ENCODE measurements at places on chromosomes 7 and 10.

GRCh38 chr7:55557666-55558188 lies 14.6 kb downstream of the VOPP1 start:
- no peak for DNase-seq

DNA sequence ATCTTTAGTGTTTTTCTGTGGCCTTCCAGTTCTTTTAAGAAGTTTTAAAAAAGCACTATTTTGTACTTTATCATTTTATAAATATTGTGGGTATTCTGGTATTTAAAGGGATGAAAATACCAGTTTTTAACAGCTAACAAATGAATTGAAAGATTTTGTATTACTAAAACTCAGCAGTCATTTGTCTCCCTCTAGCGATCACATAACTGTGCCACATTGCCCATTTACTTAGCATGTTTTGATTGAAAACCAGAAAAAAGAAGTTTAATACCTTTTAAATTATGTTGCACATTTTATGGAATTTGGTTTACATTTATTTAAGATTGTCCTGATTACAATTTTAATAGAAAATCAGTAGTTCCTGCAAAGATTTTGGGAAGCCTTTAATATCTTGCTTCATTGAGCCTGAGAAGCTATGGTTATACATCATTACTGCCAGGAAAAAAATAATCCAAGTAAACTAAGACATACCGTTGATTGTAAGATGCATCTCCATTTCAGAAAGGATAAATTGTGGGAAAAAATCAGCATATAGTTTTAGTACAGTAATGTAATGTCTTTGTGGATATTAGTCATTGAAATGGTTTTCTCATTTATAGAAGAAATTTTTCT lies 34.9 kb downstream of the TAX1BP1 start:
- no peak for DNase-seq

GRCh38 chr10:104777086-104777799 lies 136.2 kb downstream of the SORCS3 start:
- no peak for DNase-seq

- DNase-seq = no peak
These were observed 86.3 kb downstream of the PRKCQ start for GRCh38 chr10:6493521-6494441.

- no peak for DNase-seq
These were observed 81.6 kb upstream of the SAMD8 start for GRCh38 chr10:75029857-75030256.

GRCh38 chr7:90551036-90551435 lies 45.1 kb upstream of the CDK14 start:
- no peak for DNase-seq

DNA sequence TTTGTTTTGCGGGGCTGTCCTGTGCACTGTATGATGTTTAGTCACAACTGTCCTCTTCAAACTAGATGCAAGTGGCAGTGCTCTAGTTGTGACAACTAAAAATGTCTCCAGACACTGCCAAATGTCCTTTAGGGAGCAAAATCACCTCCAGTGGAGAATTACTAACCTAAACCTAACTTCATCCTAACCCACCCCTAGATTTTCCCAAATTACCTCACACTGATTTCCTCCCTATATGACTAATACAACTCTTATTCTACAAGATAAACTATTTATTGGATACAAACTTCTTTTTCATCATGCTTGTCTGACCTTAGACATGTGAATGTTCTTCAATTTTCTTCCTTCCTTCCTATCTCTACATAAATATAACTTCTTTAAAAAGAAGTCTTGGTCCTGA lies 26.4 kb downstream of the PNPLA8 start:
- DNase-seq = no peak

DNA sequence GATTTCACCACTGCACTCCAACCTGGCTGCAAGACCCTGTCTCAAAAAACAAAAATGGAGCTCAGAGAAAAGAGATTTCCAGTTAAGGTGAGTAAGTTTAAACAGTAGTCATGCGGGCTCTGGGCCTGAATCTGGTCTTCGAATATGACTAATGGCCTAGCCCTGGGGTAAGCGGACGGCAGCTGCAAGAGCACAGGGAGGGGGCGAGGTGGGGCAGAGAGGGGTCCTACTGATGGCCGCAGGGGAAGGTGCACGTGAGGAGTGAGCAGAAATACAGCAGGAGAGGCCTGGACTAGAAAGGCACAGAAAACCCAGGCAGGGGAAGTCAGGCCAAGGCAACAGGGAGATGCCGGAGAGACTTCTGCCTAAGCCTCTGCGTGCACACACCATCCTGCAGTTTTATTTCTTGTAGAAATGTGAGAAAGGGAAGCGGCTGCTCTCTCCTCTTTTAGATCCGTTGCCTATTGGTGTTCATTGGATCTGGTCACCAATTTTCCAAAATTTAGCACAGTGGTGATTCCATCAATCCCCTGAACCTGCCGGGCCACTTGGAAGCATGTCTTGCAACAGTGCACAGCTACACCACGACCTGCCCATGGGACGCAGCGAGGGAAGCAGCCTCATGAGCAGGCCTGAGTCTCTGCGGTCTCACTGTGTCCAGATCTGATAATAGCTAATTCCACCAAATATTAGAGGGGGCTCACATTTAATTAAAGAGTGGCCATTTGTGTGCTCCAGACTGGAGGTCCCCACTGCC lies 139.0 kb downstream of the PAXIP1 start:
- DNase-seq = no peak

DNA sequence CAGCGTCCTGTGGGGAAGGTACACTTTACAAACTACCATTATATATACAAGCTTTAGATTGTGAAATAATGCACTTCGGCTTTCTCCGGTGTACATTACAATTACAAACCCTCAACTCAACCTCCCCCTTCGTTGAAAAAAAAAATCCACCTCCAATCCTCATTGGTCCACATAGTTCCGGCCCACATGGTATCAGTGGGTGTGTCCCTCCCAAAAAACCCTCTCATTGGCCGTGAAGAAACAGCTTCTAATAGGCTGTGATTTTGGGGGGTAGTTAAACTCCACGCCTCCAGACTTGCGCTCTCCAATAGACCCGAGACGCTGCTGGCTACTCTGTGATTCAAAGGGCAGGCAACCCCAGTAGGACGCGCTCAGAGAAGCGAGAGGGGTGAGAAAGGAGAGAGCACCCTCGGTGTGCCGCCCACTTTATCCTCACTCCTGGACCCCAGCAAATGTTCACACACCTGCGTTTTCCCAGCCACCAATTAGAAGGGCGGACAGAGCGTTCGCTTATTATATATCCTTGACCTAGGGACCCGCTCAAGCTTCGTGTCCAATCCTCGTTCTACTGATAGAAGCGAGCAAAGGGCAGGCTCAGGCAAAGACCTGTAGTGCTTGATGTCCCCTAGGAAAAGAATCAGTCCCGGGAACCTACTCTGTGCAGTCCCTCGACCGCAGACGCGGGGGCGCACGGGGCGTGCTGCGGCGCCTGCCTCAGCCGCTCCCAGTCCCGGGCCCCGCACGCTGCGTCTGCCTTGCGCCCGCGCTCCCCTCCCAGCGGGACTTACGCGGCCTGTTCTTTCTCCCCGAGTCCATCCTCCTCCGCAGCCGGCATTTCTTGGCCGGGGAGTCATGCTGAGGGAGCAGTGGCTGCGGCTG lies 991 bp downstream of the PANK1 start:
- DNase-seq = peak; percentile 26

GRCh38 chr10:9957351-9957750 lies 1060.3 kb upstream of the CELF2 start:
- no peak for DNase-seq

GRCh38 chr7:22587322-22587721 lies 87.3 kb upstream of the STEAP1B start:
- no peak for DNase-seq

DNA sequence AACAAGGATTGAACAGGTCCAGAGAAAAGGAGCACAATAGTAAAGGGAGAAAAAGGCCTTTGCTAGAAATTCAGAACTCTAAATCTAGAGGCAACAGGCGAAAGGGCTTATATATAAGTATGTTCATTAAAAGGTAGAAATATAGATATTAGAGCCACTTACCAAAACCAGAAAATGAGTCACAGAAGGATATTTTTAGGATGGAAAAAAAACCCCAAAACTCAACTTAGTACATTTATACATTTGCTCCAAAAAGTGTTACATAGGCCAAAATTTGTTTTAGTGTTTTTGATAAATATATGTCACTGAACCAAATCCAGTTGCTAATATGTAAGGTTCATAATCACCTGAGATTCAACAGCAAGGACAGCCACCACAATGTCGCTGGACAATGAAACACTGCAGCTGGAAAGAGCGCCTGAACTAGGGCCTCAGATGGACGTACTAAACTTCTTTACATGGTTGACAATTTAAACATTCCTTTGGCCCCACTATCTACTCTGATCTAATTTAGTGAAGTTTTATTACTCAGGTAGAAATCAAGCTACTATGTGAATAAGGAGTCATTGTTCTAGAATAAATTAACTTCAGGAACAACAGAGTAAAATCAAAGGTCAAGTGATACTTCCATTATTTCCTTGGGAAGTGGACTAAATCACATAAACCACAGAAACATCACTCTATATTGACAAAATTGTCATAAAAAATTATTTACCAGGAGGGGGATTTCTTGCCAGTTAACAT lies 10.9 kb downstream of the FAM3C start:
- DNase-seq = no peak

- no peak for DNase-seq
These were observed 23.2 kb upstream of the CALN1 start for GRCh38 chr7:72435366-72435765.

DNA sequence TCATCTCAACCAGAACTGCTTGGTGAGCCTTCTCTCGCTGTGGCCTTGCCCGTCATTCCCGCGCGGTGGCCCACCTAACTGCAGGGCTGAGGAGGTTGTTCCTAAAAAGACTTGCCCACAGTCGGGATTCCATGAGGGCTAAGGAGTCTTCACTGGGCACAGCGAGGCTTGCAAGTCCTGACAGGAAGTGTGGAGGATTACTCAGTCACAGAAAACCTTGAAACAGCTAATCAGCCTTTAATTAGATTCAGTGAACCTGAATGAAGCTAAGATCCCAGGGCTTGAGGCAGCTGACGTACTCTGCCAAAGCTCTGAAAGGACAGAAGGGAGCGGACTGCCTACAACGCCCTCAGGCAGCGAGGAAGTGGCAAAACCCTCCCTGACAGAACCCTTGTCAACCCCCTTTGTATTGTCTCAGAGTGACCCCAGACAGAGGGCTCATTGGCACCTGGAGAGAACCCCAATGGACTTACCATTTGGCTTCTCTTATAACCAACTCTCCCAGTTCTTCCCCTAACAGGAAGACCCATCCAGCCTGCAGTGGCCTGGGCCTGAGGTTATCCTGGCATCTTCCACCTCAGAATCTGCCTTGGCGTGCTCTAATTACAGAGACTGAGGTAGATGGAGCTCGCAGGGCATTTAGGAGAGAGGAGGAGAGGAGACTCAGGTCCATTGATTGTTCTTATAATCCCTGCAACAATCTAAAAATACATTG lies 2.5 kb upstream of the LAMB4 start:
- DNase-seq = no peak

DNA sequence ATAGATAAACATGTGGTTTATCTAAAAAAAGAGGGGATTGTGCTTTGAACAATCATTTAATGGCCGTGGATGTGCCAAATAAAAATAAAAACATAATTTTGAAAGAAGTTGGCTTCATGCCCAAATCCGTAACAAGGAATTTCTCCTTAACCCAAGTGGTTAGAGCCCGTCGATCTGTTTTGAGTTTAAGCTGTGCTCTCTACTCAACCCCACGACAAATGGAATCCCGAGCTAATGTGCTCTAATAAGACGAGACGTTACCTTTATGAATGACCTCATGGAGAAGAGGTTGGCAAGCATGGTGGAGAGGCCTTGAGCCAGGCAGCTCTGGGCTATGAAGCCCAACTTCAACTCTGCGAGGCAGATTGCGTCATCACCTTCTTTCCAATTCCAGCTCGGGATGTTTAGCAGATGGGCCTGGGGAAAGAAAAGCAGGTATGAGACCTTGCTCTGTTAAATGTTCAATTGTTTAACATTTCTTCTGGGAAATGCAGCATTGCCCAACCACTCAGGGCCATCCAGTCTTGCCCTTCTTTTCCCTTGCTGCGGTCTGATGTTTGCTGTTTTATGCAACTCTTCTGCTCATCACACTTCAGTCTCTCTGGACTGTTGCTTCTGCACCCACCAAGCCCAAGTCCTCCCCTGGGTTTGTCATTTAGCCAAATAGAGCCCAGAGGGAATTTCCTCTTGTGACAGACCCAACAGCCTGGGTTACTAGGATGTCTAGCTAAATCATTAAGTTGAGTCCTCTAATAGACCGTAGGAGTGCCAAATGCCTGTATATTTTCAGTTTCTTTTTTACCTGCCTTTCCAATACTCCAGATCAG lies 564.6 kb downstream of the KCNMA1 start:
- no peak for DNase-seq

DNA sequence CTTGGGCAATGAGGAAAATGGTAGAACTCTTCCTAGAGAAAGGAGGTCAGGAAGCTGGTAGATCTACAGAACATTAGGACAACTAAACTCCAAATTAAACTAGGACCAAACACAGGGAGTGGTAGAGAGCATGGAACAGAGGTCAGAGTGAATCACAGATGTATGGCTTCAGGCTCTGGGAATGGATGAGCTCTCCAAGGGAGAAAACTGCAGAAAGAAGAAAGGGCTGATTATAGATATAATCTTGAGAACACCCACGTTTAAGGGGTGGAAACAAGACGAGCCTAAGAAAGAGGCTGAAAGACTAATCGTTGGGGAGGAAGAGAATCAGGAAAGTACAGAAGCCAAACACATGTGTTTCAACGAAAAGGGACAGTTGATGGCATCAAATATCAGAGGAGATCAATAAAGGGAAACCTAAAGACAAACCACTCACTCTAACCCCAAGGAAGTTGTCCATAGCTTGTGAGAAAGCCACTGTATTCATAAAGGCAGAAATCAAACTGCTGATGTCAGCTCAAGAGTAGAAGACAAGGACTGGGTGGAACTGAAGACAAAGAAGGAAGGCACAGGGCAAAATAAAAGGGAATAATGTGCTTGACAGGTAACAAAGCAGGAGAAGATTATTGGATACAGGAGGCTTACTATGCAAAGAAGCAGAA lies 41.4 kb downstream of the NUDCD3 start:
- DNase-seq = no peak
